ENCODE measurements at places on chromosomes 2 and 18.

DNA sequence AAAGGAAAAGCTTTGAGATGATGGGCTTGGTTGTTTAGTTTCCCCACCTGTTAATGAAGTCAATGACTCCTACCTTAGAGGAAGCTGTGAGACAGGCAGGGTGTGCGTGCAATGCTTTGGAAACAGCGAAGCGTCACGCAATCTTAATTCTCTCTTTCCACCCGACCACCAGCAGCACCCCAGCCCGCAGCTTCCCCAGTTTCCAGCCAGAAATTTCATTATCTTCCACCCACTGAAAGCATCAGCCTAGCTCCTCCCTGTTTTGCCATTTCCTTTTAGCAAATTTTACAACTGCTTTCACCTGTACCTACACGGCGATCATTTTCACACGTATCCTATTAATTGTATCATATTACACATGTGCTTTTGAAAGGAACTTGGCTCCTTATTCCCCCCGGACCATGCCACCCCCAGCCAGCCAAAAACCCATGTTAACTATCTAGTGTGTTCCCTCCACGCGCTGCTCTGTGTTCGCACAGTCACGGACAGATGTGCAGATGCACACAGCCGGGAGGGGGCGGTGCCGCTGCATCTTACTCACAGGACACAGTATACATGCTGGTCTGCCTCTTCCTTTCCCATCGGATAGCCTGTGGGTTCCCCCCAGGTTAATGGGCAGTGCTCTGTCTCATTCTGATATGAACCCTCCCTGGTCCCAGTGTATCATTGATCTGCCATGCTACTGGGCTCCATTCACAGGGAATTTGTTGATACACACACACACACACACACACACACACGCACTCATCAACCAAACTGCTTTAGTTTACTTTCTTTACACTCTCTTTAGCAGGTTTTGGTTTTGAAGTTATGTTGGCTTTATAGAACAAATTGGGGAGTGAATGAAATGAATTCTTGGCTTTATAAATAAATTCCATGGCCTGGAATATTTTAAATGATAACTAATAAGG, 22.4 kb downstream of the CYP27C1 start:
- peaks cover 68% of the 10 kb centered on the region for H3K36me3 ChIP-seq
- DNase-seq, result peak; percentile 74
- H3K27me3 ChIP-seq, result no peaks in the 10 kb centered on the region
- no peak overlapping the region for H3K27ac ChIP-seq
- peaks cover 5% of the 10 kb centered on the region for H3K4me1 ChIP-seq

DNA sequence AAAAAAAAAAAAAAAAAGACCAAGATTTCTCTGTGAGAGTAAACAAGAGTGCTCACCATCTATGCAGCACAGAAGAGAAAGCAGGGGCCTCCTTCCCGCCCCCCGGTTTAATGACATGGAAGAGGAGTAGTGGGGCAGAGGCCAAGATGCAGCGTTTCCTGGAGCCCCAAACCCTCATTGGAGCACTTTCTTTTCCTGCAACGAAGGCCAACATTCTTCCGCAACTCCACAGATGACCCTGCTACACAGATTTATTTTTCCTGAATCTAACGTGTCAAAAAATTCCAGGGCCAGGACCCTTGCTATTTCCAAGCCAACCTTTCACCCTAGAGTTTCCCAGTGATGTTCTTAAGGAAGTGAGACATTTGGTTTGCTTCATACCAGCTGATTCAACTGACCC, 189.6 kb downstream of the MIB1 start:
- peaks cover 19% of the 10 kb centered on the region for H3K27me3 ChIP-seq
- no peak for DNase-seq
- H3K27ac ChIP-seq, result no peak overlapping the region
- peaks cover 37% of the 10 kb centered on the region for H3K4me1 ChIP-seq
- H3K36me3 ChIP-seq, result peaks cover 4% of the 10 kb centered on the region

GRCh38 chr2:73982140-73982617, 2.5 kb upstream of the TET3 start:
- no peak for DNase-seq
- H3K4me1 ChIP-seq, result peaks cover 64% of the 10 kb centered on the region
- peaks cover 8% of the 10 kb centered on the region for H3K36me3 ChIP-seq
- H3K27me3 ChIP-seq, result peaks cover 50% of the 10 kb centered on the region

GRCh38 chr18:76445741-76446232, 49.3 kb downstream of the ZNF516 start:
- no peak for DNase-seq
- peak overlapping the region; percentile 84 for H3K27ac ChIP-seq
- no peak overlapping the region for H3K4me3 ChIP-seq
- no peaks in the 10 kb centered on the region for H3K27me3 ChIP-seq
- H3K36me3 ChIP-seq, result peaks cover 42% of the 10 kb centered on the region

DNA sequence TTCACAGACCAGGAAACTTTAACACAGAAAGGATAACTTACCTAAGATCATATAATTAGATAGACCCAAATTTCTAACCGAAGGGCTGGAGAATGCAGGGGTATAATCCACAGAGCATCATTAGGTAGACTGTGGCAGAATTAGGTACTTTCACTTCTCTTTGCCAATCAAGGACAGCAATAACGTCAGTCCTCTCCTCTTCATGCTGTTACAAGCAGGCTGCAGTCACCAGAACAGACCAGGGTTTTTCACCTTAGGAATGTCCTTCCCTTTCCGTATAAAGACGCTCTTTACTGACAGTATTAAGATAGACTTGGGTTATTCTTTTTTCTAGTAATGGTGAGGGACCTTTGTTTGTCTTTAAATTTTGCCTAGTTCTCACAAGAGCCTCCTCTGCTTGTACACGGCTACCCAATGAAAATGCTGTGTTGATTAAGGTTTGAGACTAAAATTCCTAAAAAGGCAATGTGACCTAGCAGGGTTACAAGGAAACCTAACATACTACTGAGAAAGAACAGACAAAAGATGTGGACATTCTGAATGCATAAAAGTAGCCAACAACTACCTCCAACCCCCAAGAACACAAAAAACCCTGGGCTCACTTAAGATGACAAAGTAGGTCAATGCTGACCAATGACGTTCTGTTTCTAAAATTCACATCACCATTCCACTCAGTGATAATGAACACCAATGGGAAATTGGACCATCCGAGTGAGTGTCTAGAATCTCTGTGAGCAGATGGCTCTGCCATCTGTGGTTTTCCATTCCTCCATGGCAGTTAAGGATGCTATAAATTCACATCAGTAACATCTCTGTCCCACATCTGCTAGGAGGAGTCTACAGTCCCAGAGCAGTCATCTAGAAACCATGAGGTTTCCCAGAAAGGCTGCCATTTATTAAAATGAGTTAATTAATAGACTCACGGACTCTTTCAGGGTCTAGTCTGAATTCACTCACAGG, 2.1 kb downstream of the PDIA6 start:
- no peaks in the 10 kb centered on the region for H3K27me3 ChIP-seq
- peak overlapping the region; percentile 78 for H3K27ac ChIP-seq
- H3K36me3 ChIP-seq, result peaks cover 30% of the 10 kb centered on the region
- H3K4me1 ChIP-seq, result peaks cover 47% of the 10 kb centered on the region
- peak overlapping the region; percentile 94 for H3K4me3 ChIP-seq

GRCh38 chr2:220469201-220469600, 841.8 kb downstream of the SLC4A3 start:
- no peak for DNase-seq
- H3K36me3 ChIP-seq, result no peaks in the 10 kb centered on the region
- H3K27ac ChIP-seq, result no peak overlapping the region

DNA sequence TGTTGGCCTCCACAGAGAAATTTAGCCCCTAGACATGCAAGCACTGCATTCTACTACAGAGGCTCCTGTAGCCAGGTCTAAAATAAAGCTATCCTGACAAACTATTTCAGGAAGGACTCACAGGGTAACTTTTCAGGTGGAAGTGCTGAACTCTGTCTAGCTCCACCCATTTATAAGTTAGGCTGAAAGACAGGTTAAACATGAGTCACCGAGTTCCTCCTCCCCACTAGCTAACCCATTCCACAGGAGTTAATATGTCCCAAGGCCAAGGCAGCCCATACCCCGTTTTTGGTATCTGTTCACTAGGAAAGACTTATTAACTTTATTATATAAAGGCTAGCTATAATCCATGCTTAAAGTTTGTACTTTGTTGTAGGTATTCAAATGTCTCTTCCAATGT, 3.5 kb downstream of the CWC22 start:
- peaks cover 9% of the 10 kb centered on the region for H3K36me3 ChIP-seq
- no peaks in the 10 kb centered on the region for H3K27me3 ChIP-seq
- peaks cover 27% of the 10 kb centered on the region for H3K4me1 ChIP-seq
- no peak overlapping the region for H3K27ac ChIP-seq
- no peak overlapping the region for H3K4me3 ChIP-seq
- DNase-seq, result no peak

- peaks cover 3% of the 10 kb centered on the region for H3K27me3 ChIP-seq
- no peak for DNase-seq
- peaks cover 9% of the 10 kb centered on the region for H3K36me3 ChIP-seq
- peaks cover 36% of the 10 kb centered on the region for H3K4me1 ChIP-seq
- no peak overlapping the region for H3K4me3 ChIP-seq
These were observed 136.9 kb downstream of the MYO3B start for GRCh38 chr2:170314744-170315447.

GRCh38 chr18:27636576-27637085, 451.5 kb upstream of the CHST9 start:
- H3K36me3 ChIP-seq, result no peaks in the 10 kb centered on the region
- no peak overlapping the region for H3K4me3 ChIP-seq
- peaks cover 2% of the 10 kb centered on the region for H3K27me3 ChIP-seq
- H3K4me1 ChIP-seq, result no peaks in the 10 kb centered on the region
- DNase-seq, result no peak

GRCh38 chr2:105425936-105426625, 27.2 kb upstream of the FHL2 start:
- H3K4me3 ChIP-seq, result peak overlapping the region; percentile 4
- H3K4me1 ChIP-seq, result peaks cover 23% of the 10 kb centered on the region
- no peak for DNase-seq
- no peak overlapping the region for H3K27ac ChIP-seq
- peaks cover 13% of the 10 kb centered on the region for H3K27me3 ChIP-seq
